ENCODE measurements at places on chromosomes 5 and 9.

DNA sequence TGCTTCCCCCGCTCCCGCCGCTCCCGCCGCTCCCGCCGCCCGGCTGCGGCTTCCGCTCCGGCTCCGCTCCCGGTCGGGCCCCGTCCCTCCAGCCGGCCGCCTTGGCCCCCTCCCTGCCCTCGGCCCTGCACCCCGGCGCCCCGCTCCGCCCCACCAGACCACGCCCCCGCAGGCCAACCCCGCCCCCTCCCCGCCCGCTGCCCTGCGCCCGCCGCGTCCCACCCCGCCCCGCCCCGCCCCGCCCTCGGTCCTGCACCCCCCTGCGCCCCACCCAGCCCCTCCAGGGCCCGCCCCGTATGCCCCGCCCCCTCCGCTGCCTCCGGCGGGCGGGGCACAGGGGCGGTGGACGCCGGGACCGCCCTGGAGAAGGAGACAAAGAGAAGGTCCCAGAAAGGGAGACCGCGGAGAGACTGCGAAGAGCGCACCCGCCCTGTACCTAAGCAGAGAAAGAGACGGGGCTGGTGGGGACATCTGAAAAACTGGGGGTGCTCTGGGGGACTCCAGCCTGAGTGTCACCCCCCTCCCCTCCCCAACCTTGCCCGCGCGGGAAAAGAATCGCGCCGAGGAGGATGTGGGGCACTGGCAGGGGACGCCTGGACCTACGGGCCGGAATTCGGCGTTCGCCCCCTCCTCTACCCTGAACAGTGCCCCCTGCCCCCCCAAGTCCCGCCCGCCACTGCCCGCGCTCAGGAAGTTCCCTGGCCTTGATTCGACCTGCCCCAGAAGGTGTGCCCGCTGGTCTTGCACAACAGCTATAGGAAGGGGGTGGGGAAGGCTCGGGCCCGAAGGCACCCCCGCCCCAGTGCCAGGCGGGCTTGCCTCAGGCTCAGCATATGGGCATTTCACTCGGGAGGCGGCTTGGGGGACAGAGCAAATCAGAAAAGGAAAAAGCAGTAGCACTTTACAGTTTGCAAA, 42.8 kb upstream of the STXBP1 start:
- DNase-seq, result peak; percentile 84

- no peak for DNase-seq
Observed at GRCh38 chr9:126546036-126546435, 67.7 kb upstream of the LMX1B start.

GRCh38 chr9:35687972-35688557, 1.7 kb downstream of the TPM2 start:
- DNase-seq, result no peak

DNA sequence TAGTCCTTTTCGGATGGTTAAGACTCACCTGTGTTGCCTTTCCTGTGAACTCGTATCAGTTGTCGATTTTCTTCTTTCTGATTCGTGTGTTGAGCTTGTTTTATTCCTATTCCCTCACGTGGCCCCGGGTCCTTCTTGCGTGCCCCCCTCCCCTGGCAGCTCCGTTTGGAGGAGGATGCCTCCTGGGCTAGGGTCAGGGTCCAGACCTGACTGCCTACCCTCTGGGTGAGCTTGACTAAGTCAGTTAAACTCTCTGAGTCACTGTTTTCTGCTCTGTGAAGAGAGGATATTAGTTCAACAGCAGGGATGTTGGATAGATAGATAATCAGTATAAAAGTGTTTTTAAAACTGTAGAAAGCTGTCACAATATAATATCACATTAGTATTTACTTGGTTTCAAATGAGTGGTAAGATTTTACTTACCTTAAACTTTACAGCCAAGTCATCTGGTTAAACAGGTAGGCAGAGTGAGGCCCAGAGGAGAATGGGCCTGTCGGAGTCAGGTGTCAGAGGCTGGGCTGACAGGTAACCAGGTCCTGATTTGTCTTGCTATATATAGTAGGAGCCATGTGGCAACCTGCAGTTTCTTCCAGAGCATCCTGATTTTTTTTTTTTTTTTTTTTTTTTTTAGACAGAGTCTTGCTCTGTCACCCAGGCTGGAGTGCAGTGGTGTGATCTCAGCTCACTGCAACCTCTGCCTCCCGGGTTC, 24.2 kb downstream of the PPARGC1B start:
- DNase-seq, result no peak

DNA sequence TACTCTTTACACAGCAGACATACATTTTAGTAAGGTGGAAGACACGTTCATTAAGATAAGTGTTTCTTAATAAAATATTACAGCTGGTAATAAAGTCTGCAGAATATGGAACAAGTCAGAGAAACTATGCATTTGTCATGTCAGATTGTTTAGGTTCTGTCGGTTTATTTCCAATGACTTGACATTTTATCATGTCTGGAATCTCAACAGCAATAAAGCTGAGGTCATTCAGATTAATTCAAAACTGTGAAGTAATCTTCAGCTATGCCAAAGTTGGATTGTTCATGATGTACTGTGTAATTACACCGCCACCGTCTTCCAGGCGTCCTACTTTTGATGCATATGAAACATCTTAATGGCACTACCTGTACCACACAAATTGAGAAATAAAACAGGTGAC, 1032.6 kb downstream of the CDH12 start:
- no peak for DNase-seq

DNA sequence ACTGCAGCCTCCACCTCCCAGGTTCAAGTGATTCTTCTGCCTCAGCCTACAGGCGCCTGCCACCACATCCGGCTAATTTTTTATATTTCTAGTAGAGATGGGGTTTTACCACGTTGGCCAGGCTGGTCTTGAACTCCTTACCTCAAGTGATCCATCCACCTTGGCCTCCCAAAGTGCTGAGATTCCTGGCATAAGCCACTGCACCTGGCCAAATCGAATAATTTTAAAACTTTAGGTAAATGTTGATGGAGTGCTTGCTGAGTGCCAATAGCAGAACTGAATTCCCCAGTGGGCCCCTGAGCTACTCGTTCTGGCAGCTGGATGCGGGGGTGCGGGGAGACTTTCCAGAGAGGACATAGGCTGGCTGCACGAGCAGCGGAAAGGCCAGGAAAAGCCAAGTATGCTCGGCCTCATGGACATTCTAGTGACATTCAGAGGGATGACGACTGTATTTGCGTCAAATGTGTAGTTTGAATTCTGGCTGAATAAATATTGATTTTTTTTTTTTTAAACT, 16.8 kb downstream of the TRAF2 start:
- peak; percentile 49 for DNase-seq

GRCh38 chr9:68933434-68934328, 80.2 kb downstream of the PRKACG start:
- DNase-seq, result no peak

DNA sequence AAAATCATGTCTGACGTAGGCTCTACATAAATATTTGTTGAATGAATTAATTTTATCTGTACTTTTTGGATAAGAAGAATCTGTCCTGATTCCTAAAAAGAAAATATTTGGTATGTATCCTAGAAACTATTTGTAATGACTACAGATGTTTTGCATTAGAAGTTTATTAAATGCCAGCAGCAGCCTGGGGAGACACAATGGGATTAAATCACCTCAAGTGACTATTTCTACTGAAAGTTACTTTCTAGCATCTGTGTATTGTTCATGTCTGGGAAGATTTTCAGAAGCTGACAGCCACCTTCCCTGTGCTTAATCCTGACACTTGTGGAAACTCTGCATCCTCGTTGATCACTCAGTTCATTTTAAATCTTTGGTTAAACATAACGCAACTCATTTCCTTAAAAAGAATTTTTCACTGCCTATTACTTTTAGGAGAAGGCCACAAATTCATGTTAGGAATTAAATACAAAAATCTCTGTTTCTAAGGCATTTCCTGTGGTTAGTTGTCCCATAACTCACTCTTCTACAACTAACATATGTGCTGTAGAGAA, 209.3 kb upstream of the PPP1R2B start:
- DNase-seq, result no peak

- no peak for DNase-seq
Observed at GRCh38 chr9:2964470-2964869, 120.6 kb upstream of the PUM3 start.

DNA sequence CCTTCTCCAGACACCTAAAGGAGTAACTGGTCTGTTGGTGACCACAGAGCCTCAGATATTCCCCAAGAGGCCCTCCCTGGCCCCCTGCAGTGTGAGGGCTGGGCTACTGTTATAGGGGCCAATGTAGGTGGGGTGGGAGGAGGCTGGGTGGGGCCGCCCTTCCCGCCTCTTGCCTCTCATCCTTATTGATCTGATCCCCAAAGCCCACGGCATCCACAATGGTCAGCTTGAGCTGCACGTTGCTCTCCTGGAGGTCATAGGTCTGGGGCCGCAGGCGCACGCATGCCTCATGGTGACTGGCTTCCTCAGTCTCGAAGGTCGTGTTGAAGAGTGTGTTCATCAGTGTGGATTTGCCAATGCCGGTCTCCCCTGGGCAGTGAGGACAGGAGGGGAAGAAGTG, 13.0 kb downstream of the SEPTIN8 start:
- DNase-seq, result no peak

- no peak for DNase-seq
Observed at GRCh38 chr9:134156564-134157377, 7.6 kb downstream of the RNU6ATAC start.

GRCh38 chr5:86909418-86910295, 291.9 kb downstream of the COX7C start:
- DNase-seq, result no peak

GRCh38 chr9:93059011-93059714, 662 bp downstream of the SUSD3 start:
- peak; percentile 22 for DNase-seq

DNA sequence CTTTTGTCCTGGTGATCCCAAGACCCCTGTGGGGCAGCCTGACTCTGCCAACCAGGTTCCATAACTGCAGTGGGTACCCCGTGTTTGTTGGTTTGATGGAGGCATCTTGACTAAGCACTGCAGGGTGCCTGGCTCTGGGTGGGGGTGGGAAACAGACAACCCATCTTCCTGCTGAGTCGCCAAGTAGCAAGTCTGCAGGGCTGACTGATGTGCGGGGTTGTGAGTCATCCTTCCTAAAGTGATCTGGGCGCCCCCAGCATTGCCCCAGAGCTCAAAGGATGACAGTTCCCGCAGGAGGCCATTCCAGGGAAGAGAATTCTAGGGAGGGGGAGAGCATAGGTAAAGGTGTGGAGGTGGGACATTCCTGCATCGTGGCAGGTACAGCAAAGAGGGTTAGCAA, 23.5 kb downstream of the DAB2IP start:
- no peak for DNase-seq

DNA sequence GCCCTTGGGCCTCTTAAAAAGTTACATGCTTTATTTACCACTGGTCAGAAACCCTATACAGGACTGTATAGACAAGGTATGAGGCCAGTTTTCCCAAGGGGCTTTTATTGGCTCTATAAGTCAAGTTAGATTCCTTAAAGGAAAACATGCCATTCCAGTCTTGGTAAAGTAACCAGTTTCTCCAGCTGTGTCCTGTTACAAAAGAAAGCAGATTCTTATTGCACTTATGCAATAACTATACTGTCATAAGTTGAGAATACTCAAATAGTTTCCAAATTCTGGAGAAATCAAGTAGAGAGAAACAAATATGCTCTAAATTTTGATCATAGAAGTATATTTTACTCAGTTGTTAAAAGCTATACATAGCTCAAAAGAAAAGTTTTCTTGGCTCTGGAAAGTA, 47.2 kb downstream of the PTGS1 start:
- DNase-seq, result no peak

DNA sequence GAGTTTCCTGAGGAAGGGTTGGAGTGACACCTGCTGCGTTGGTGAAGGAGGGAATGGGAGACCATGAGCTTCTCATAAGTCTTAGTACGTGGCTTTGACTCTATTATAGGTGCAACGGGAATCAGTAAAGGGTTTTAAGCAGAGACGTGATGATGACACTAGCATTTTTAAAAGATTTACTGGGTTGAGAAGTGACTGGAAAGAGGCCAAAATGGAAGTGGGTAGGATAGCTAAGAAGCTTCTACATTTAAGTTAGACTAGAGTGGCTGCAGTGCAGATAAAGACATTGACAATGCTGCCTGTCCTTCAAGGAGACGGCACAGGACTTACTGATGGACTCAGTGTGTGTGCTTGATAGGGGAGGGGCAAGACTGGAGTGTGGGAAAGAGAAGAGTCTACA, 6.2 kb downstream of the GAPT start:
- no peak for DNase-seq

- DNase-seq, result no peak
Observed at GRCh38 chr5:125197321-125197720, 450.9 kb upstream of the ZNF608 start.

DNA sequence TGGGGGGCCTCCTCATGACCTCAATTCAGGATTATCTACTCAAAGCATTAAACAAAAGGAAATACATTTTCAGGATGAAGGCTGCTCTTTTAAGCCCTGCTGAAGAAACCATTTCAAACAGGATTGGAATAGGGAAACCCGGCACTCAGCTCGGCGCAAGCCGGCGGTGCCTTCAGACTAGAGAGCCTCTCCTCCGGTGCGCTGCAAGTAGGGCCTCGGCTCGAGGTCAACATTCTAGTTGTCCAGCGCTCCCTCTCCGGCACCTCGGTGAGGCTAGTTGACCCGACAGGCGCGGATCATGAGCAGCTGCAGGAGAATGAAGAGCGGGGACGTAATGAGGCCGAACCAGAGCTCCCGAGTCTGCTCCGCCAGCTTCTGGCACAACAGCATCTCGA, 720 bp downstream of the TMEM203 start:
- no peak for DNase-seq

- DNase-seq, result no peak
Observed at GRCh38 chr5:72434056-72434780, 73.0 kb downstream of the ZNF366 start.

DNA sequence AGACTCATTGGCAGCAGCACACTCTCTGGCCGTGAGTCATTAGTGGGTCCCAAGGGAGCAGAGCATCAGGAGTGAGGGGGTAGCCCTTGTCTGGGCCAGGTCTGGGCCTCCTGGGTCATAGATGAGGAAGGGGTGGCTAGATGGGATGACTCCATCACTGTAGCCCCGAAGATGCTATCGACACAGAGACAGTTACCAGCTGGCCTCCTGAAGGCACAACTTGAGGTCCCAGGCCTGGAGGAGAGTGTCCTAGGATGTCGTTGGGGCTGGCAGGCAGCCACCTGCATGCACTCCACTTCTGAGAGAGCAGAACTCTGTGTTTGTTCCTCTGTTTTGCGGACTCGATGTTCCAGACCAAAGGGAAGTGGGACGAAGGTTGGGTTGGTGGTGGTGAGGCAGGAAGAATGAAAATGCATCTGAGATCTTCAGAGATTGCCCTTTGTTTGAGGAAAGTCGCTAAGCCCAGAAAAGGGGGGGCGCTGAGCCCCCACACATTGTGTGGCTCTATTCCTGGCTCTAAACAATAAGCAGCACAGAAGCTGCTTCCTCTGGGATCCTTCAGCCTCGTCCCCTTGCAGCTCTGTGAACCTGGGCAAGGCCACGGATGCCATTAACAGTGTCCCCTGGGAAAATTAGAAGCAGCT, 4.7 kb downstream of the BTNL9 start:
- no peak for DNase-seq

GRCh38 chr9:83130541-83130940, 67.6 kb upstream of the RASEF start:
- DNase-seq, result no peak

DNA sequence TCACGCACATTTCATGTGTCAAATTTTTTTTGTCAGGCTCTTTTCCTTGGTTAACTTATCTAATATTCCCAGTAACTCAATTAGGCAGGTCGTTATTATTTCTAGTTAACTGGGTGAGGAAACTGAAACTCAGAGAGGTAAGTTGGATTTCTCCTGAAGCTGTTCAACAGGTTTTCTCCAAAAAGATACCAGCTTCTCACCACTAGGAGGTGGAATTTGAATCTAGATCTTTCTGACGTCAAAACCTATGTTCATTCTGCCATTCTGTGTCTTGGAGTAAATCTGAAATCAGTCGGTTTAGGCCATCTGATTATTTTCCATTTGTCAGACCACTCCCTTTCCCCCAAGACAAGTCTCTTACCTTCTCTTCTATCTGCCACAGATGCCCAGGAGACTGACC, 572.9 kb downstream of the ACTL7B start:
- DNase-seq, result no peak

All from CD4-positive, alpha-beta T cell treated with Interleukin-10 for 1 hour (primary cell).